Lung (tissue), 17 donors: ENCODE measurements at places on chromosomes 11 and 22. TPM values are rescaled to one million over a fixed set of nuclear protein-coding genes. Genes with fewer than 3 reads are reported as not detected.

DNA sequence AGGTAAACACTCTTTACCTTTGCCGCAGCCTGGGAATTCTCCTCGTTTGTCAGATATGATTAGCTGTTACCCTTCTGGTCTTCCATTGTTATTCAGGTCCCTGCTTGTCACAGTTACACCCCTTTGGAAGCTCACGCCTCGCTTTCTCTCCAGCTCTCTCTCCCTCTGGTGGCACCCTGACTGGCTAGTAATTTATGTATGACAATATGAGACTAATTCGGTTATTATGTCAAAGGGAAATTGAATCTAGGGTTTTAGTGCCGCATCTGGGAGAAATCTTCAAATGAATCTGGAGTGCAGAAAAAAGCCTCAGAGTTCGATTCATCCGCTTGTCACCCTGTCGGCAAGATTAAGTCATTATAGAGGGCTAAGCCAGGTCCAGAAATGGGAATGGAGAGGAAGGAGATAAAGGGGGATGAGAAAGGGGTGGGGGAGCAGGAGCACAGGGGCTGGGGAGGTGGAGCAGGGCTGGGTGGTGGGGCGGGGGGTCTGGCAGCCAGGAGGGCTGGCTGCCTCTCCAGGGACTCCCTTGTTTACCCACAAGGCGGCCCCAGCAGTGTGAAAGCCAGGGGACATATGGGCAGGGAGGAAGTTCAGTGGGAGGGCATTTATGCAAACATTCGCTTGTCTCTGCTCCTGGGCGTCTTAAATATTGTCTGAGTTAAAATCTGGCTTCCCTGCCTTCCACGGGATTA, 179.0 kb upstream of the NECTIN1 start:
- DNase-seq, result peak; percentile 44
- H3K4me3 ChIP-seq, result no peak overlapping the region
- no peaks in the 10 kb centered on the region for H3K27me3 ChIP-seq
- H3K27ac ChIP-seq, result no peak overlapping the region

The RAPSN gene
- 1.5 TPM for total RNA-seq

DNA sequence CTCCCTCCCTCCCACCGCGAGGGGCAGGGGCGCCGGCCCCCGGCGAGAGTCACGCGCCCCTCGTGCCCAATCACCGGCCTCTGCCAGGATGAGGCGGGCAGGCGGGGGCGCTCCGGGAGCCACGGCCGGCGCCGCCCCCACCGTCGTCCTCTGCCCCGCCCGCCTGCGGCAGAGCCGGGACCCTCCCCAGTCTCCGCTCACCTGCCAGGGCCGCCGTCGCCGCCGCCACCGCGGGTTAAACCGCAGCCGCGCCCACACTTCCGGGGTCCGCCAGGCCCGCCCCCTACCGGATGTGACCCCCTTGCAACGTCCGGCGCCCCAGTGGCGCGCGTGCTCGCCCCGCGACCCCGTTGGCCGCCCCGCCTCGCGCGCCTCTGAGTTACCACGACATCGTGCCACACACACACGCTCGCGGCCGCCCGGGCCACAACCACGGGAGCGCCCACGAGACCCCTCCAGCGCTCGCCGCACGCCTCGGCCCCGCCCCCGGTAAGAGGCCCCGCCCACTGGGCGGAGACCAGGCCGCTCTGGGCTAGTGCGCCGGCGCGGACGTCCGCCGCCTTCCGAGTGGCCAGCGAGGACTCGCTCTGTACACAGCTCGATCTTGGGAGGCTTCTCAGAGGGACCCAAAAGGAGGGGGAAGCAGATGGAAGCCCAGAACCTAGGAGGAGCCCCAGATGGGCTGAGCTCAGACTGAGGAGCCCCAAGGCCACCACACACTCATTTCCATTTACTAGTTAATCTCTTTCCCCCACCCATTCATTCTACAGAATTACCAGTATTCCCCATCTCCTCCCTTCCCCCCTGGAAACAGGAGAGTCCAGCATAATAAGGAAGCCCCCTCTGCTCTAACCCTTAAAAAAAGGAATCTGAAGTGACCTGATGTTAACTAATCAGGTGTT, at the start of gene VPS37C:
Gene VPS37C (minus strand): TSS at position 237 of the 902 bp plus-strand sequence. CDS start 22,597 bp downstream, outside the sequence.
- no peaks in the 10 kb centered on the region for H3K27me3 ChIP-seq
- peak within 1 kb of the TSS; percentile 78 for H3K4me3 ChIP-seq
- peak within 1 kb of the TSS; percentile 99 for H3K27ac ChIP-seq
- H3K4me1 ChIP-seq, result peaks cover 3% of the 10 kb centered on the region
- peaks cover 2% of the 10 kb centered on the region for H3K36me3 ChIP-seq

The RAB38 gene
- 11.7 TPM for total RNA-seq

DNA sequence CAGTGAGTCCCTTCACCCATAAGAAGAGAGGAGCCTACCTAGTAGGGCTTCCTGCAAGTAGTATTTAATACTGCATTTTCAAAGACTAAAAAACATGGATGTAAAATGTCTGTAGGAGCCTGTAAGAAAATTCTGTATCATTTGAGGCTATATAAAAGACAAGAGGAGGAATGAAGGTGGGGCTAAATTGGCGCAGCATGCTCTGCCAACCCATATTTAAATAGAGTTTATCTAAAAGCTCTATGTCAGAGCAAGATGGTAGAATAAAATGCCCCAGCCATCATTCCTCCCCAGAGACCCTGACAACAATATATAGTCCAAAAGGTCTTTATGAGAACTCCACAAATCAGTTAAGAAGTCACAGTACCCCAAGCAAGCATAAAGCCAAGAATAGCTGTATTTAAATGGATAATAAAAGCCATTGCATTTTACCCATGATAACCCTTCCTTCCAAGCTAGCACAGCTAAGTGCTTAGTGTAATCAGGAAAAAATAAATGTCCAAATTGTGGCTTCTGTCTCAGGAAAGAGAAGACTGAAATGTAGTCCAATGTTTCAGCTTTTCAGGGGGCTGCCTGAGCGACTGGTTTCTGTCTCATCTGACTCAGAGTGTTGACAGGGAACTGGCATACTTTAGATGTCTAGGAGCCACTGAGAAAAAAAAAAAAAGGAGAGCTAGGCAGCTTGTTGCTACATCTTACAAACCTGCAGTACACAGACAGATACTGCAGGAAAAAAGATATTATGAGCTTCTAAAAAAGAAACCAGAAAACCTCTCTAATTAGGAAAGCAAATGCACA, 258.6 kb downstream of the METTL15 start:
- H3K27ac ChIP-seq, result no peak overlapping the region
- H3K27me3 ChIP-seq, result no peaks in the 10 kb centered on the region
- DNase-seq, result no peak
- no peak overlapping the region for H3K4me3 ChIP-seq
- no peaks in the 10 kb centered on the region for H3K36me3 ChIP-seq

DNA sequence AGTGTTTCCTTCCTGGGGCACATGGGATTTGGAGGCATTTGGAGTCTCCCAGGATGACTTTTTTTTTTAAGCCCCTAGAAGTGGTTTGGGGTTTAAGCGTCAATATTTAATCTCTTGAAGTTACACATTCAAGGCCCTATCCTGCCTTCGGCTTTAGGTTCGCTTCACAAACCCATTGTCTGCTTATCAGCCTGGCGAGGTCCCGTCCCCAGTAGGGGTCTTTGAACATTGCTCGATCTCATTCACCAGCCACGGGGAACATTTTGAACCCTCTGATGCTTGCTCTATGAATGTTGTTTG, 75.9 kb downstream of the KCNQ1 start:
- H3K4me3 ChIP-seq, result no peak overlapping the region
- no peaks in the 10 kb centered on the region for H3K27me3 ChIP-seq
- H3K27ac ChIP-seq, result no peak overlapping the region
- H3K4me1 ChIP-seq, result no peaks in the 10 kb centered on the region
- DNase-seq, result no peak

DNA sequence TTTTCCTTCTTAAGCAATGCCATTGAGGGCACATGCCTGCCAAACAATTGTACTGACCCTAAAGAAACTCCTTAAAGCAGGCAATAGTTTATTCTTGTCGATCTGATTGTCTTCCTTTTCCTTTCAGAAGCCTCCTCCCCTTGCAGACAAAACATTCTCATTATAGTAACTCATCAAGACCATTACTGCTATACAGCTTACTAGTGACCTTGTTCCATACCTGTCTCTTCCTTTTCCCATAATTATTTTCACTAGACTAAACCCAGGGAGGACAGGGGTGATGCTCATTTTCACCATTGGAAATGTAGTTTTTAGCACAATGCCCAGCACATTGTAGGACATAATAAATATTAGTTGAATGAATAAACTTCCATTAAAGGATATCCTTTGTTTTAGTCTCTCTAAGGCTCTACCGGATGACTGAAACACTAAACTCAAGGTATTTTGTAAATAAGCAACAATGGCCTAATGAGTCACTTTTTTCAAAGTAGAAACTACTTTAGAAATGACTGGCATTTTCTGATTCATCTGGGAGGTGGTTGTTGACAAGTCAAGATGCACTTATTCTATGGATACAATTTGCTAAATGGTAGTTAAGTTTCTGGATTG, 9.3 kb upstream of the MSANTD4 start:
- H3K4me3 ChIP-seq, result no peak overlapping the region
- H3K27ac ChIP-seq, result no peak overlapping the region
- H3K27me3 ChIP-seq, result no peaks in the 10 kb centered on the region
- no peak for DNase-seq

DNA sequence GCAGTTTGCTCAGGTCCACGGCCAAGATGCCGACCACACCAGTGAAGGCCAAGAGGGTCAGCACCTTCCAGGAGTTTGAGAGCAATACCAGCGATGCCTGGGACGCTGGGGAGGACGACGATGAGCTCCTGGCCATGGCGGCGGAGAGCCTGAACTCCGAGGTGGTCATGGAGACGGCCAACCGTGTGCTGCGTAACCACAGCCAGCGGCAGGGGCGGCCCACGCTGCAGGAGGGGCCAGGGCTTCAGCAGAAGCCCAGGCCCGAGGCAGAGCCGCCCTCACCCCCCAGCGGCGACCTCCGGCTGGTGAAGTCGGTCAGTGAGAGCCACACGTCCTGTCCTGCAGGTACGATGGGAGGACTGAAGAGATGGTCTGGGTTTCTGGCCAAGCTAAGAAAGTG, 31.0 kb downstream of the TBC1D22A start:
- H3K4me1 ChIP-seq, result no peaks in the 10 kb centered on the region
- H3K27ac ChIP-seq, result no peak overlapping the region
- no peak overlapping the region for H3K4me3 ChIP-seq
- DNase-seq, result no peak
- no peaks in the 10 kb centered on the region for H3K27me3 ChIP-seq

- no peak for DNase-seq
- no peak overlapping the region for H3K27ac ChIP-seq
- no peak overlapping the region for H3K4me3 ChIP-seq
Measured at GRCh38 chr11:67022341-67022933, 497 bp upstream of the SYT12 start.

The PRG3 gene
- total RNA-seq, result 1.4 TPM

GRCh38 chr11:14320020-14320419, 39.0 kb downstream of the RRAS2 start:
- DNase-seq, result no peak
- no peak overlapping the region for H3K27ac ChIP-seq
- H3K4me1 ChIP-seq, result peaks cover 1% of the 10 kb centered on the region
- H3K4me3 ChIP-seq, result no peak overlapping the region

DNA sequence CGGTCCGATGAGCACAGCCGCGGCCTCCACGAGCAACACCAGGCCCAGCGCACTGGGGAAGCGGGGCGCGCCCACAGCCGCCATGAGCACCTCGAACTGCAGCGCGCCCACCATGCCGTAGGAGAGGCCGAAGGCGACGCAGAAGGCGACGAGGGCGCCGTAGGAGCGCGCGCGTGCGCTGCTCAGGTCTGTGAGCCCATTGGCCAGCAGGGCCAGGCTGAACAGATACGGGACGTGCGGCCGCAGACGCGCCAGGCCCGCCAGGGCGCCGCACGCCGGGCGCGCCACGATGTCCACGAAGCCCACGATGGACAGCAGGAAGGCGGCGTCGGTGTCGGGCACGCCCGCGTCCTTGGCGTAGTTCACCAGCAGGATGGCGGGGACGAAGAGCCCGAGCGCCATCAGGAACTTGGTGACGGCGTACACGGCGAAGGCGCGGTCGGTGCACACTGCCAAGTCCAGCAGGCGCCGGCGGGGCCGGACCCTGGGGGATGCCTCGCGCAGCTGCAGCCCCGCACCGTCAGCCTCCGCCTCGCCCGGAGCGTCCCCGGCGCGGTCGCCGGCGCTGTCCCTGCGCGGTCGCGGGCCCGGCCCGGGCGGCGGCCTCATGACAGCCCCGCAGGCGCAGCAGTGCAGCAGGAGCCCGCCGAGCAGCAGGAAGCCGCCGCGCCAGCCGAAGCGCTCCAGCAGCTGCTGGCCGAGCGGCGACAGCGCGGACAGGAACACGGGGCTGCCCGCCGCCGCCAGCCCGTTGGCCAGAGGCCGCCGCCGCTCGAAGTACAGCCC, 2.9 kb downstream of the SLC16A8 start:
- DNase-seq, result peak; percentile 42
- H3K4me1 ChIP-seq, result no peaks in the 10 kb centered on the region
- H3K27me3 ChIP-seq, result no peaks in the 10 kb centered on the region
- H3K4me3 ChIP-seq, result peak overlapping the region; percentile 15

GRCh38 chr11:102763440-102763839, 17.0 kb downstream of the MMP10 start:
- H3K27ac ChIP-seq, result no peak overlapping the region
- H3K36me3 ChIP-seq, result no peaks in the 10 kb centered on the region
- H3K27me3 ChIP-seq, result no peaks in the 10 kb centered on the region
- no peaks in the 10 kb centered on the region for H3K4me1 ChIP-seq
- H3K4me3 ChIP-seq, result no peak overlapping the region
- DNase-seq, result no peak

GRCh38 chr11:57709802-57710367, 2.1 kb downstream of the MED19 start:
- H3K4me3 ChIP-seq, result no peak overlapping the region
- no peak overlapping the region for H3K27ac ChIP-seq
- H3K4me1 ChIP-seq, result peaks cover 17% of the 10 kb centered on the region
- H3K27me3 ChIP-seq, result no peaks in the 10 kb centered on the region
- DNase-seq, result no peak
- H3K36me3 ChIP-seq, result peaks cover 5% of the 10 kb centered on the region

DNA sequence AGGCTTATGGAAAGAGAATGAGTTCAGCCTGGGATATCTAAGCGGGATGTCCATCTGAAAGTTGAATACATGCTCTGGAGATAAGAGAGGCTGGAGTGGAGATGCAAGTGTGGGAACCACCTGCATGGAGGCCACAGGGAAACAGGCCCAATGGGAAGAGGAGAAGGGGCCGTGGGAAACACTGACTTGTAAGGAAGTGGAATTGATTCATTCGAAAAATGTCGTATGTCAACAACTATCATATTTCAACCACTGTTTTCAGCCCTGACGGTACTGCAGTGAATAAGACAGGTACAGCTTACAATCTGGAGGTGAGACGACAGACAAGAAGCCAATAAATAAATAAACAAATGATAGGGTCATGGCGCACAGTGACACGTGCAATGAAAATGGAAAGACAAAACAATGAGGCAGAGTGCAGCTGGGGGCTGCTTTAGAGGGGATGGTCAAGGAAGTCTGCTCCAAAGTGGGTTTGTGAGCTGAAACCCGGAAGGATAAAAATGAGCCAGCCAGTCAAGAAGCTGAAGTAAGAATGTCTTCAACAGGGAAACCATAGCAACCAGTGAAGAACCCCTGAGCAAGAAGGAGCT, 35.9 kb downstream of the EFCAB6 start:
- peaks cover 4% of the 10 kb centered on the region for H3K36me3 ChIP-seq
- H3K27ac ChIP-seq, result no peak overlapping the region
- no peak for DNase-seq
- no peak overlapping the region for H3K4me3 ChIP-seq
